ENCODE measurements at places on chromosomes 5 and 9.

GRCh38 chr5:143921525-143922311 is 109.8 kb downstream of the HMHB1 start:
- no peak for DNase-seq

DNA sequence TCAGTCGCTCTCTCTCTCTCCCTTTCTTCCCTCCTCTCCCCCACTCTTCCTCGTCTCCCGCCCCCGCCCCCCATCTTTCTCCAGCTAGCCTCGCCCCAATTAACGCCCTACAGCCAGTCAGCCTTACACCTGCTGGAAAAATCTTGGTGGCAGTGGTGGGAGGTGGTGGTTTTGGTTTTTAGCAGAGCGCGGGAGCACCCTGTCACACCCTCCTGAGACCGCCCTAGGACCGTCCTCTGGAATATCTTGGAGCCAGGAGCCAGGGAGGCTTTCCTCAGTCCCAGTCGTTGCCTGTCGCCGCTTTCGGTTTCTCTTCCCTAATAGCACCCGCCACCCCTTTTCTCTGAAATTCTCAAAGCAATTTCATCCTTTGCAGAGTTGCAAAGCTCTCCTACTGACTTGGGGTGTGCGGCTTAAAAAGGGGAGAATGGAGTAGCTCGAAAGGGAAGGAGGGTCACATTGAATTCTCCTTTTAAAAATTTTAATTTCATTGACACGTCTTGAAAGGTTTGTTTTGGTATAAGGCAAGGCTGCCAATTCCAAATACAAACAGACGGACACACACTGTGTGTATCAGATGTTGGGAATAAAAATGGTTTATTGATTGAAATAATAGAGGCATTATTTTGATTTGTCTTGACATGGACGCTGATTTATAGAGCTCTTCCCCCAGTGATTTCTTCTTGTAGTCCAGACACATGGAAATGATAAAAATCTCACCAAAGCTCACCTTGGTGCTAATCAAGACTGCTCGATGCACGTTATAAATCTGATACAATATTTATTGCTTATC is 301.3 kb downstream of the PARP8 start:
- peak; percentile 19 for DNase-seq

GRCh38 chr5:172904643-172905345 is 54.4 kb upstream of the RPL26L1 start:
- DNase-seq: no peak

GRCh38 chr5:999032-999501 is 9.5 kb upstream of the NKD2 start:
- no peak for DNase-seq

- DNase-seq: no peak
These were observed 17.0 kb upstream of the MSMP start for GRCh38 chr9:35771075-35771433.

DNA sequence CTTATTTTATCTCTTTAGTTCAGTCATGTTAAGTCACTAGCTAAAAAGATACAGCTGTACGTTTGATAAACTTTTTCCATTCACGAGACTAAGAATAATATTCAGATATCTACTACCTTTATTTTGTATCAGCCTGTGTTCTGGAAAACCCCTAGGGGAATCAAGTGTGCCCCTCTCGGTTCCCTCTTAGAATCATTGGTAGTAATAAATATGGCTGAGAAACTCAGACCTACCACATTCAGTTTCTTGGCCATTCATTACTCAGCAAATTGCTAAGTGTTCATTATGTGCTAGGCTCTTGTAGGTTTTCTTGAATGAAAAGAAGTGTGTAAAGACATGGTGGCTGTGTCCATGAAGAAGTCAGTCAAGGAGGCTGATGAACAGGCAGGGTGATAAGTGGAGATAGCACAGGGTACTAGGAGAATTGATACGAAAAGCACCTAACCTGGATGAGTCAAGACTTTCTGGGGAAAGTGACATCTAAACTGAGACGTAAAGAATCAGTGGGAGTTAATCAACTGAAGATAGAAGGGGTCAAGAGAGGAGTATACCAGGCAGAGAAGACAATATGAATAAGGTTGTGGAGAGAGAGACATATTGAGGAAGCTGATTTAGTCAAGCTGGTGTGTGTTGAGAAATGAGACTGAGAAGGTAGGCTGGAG is 86.2 kb downstream of the CSNK1G3 start:
- DNase-seq: no peak

GRCh38 chr9:131997779-131998178 is 81.9 kb downstream of the MED27 start:
- DNase-seq: no peak

GRCh38 chr9:21883642-21884041 is 81.2 kb downstream of the MTAP start:
- no peak for DNase-seq

DNA sequence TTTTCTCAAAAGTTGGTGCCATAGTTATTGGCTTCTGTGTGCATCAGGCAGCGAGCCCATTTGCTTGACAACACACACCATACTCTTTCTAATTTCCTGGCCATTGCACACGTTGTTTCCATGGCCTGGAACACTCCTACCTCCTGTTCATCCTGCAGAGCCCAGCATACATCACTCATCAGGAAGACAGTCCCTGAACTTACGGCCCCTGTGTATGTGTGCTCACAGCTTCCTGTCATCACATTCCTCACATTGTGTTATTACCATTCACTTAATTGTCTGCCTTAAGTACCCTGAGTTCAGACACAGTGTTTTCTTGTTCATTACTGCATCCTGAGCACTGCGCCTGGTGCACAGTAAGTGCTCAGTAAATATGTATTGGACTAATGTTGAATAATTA is 355.9 kb downstream of the PRELID2 start:
- DNase-seq: no peak

DNA sequence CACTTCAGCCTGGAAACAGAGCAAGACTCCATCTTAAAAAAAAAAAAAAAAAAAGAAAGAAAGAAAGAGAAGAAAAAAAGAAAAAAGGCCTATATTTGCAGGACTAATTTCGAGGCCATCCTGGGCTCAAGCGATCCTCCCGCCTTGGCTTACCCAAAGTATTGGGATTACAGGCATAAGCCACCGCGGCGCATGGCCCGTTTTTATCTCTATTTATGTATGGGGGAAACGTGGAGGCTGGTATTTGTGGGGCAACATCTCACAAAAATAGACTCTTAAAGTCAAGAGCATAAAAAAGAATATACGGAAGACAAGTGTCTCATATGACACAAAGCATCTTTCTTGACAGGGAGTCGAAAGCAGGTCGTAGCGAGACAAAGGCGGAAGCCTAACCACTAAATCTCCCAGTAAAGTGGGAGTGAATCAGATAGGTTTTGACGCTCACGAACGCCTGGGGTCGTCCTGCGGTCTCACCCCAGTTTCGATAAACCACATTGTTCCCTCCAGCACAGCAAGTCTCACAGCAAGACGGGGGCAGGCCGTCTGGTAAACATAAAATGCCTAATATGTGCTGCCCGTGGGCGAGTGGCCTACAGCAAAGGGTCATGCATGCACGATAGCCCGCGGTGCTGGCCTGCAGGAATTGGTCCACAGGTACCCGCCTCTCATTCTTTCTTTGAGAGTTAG is 1.8 kb upstream of the TRIM41 start:
- DNase-seq: no peak

GRCh38 chr9:27440888-27441740 is 83.0 kb upstream of the IFNK start:
- DNase-seq: no peak

GRCh38 chr5:59543821-59544442 is 349.6 kb downstream of the PDE4D start:
- DNase-seq: no peak

- DNase-seq: no peak
These were observed 38.6 kb downstream of the SAXO1 start for GRCh38 chr9:18994263-18994916.

- DNase-seq: no peak
These were observed 236.6 kb upstream of the RASEF start for GRCh38 chr9:83299571-83299970.

DNA sequence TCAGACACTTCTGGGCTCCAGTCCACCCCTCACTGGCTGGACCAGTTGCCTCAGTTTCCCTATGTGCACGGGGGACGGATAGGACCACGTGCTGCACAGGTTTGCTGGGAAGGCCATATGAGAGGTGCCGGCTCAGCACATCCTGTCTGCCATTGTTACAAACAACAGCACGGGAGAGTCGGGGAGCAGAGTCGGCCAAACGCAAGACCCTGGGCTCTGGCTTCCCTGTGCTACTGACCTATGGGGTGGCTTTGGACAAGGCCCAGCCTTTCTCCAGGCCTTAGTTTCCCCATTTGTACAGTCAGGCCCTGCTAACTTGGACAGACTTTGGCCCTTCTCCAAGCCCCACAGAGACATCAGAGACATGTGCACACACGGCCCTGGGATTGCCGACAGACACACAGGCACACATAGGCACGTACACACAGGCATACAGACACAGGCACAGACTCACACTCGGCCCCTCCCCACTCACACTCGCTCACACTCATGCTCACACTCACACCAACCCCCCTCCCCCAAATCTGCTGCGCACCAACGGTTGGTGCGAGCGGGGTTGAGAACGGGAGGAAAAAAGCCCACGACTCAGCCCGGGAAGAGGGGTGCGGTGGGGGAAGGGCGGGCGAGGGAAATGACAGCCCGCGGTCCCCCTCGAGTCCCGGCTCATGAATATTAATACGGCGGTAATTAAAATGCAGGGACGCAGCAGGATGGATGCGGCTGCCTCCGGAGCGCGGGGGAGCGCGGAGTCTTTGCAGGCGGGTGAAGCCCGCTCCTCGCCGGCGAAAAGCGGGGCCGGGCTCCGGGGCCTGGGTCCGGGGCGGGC is 133.0 kb downstream of the C9orf50 start:
- DNase-seq: no peak

GRCh38 chr9:117555964-117556629 is 141.2 kb upstream of the ASTN2 start:
- DNase-seq: no peak

DNA sequence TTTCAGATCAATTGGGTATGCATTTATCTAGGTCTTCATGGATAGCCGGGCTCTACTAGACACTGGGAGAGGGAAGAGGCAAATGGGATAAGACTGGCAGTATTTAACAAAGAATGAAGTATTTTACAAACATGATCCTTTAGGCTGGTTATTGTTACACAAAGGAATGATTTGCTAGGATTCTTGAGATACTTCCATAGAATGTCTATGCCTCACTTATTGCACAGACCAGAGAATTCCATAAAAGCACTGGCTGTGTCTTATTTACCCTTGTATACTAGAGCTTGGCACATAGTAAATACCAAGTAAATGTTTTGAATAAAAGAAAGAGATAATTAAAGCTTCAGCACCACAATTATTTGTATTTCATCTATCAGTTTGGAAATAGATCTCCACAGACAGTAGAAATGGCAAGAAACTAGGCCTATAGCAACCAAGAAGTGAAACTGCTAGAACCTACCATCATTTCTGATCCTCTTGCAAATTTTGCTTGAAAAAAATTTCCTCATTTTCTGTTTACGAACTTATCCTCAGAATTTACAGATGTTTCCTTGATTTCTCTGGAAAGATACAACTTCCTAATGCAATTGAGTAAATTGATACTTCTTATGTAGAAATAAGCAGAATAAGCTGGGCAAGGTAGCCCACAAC is 3.8 kb downstream of the PDCD1LG2 start:
- no peak for DNase-seq

GRCh38 chr5:177429248-177430040 is 3.0 kb downstream of the GRK6 start:
- no peak for DNase-seq

DNA sequence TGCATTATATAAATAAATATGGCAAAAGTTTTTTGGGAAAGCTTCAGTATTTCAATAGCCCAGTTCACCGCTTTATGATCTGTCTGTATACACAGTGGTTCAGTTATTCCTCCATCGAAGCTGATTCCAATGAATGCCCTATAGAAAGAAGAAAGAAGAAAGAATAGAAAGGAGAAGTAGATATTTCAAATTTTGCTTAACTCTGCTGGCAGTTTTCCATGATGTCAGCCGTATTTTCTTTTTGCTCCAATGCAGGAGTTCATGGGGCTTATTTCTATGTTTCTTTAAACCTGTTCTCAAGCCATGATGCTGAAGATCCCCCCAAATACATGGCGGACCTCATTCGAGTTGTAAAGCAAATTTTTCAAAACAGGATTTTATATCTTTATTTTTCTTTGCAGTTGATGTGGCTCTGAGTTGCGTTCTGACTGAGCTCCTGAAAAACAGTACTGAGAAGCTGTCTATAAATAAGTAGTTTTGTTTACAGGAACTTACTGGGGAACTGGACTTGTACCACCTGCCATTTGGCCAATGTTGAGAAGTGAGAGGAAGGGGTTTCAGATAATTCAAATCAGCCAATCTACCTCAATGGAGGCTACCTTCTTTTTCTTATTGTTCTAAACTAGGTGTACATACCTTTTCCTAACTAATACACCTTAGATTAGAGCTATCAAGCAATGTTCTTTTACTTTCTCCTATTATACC is 418.5 kb upstream of the MEF2C start:
- DNase-seq: no peak

- no peak for DNase-seq
These were observed 2.0 kb upstream of the AKNA start for GRCh38 chr9:114389612-114390368.

DNA sequence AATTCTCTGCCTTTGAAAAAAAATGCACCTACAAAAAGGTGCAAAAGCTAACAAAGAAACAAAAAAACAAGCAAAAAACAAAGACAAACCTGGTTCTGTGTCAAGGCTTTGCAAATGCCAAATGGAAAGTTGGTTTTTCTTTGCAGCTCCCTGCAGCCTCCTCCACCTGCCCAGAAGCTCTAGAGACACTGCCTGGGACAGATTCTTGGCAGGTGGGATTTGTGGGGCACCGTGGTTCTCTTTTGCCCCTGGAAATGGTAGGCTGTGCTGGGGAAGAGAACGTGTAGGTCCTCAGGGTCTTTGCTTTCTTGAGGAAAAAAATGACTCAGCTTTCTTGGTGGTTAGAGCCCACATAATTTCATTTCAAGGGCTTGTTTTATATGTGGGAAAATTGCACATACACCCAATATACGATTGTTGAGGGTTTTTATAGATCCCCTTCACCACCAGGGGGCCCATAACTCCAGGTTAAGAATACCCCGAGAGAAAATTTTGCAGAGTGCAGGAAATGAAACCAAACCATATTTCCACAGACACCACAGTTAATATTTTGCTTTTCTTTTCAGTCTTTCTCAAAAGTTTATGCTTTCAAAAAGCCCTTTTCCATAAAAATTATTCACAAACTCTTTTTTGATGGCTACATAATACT is 58.7 kb downstream of the NXNL2 start:
- DNase-seq: no peak

- peak; percentile 78 for DNase-seq
These were observed 82.7 kb downstream of the C9orf152 start for GRCh38 chr9:110125207-110125751.

GRCh38 chr5:19270153-19270552 is 717.8 kb downstream of the CDH18 start:
- no peak for DNase-seq

- no peak for DNase-seq
These were observed 4.6 kb downstream of the TUBB4B start for GRCh38 chr9:137245450-137246421.

DNA sequence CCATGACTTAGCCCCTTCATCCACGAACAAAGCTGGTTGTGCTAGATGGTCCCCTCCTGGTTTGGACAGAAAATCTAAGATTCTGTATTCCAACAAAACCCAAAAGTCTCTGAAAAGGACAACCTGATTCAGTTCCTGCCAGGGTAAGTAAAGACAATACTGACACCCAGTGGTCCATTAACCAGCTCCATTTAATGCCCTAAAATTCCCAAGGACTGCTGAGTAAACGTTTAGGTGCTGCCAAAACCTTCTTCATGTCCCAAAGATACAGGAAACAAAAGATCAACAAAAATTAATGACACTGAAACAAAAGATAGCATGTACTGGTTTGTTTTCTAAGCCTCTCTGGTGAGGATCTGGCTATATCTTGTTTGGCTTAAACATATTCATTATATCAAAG is 25.3 kb upstream of the PPP1R2B start:
- peak; percentile 8 for DNase-seq

- DNase-seq: no peak
These were observed 74.8 kb downstream of the MACIR start for GRCh38 chr5:103333376-103333775.
